ENCODE measurements at places on chromosomes 12 and 14. TPM values are rescaled to one million over a fixed set of nuclear protein-coding genes. Genes with fewer than 3 reads are reported as not detected.

Gene GPX2
- total RNA-seq, result 590 TPM

Gene BDKRB2
- 18.7 TPM for total RNA-seq

Gene ACYP1
- 26.5 TPM for total RNA-seq

Gene PAX9
- total RNA-seq, result 0.29 TPM

Gene RTL1
- not detected for total RNA-seq

Gene OAS3
- 27.4 TPM for total RNA-seq

Gene TRMT5
- 7.8 TPM for total RNA-seq

Gene DPY19L2
- total RNA-seq, result 2.0 TPM

Gene ZNF891
- total RNA-seq, result 4.3 TPM

Gene TBK1
- total RNA-seq, result 23.0 TPM

Gene SMCO3
- total RNA-seq, result not detected

Gene GPRC5A
- 326 TPM for total RNA-seq

Gene SAMD15
- total RNA-seq, result 0.66 TPM

Gene RAB21
- 61.6 TPM for total RNA-seq

Gene GNB3
- total RNA-seq, result 5.3 TPM

Gene FAIM2
- 2.5 TPM for total RNA-seq

Gene RIMBP2
- 2.3 TPM for total RNA-seq

Gene SLCO1A2
- not detected for total RNA-seq

Gene NR2C1
- 27.8 TPM for total RNA-seq

Gene SMAGP
- 35.0 TPM for total RNA-seq
